ENCODE measurements at places on chromosomes 3 and 15. TPM values are rescaled to one million over a fixed set of nuclear protein-coding genes. Genes with fewer than 3 reads are reported as not detected.

GRCh38 chr15:99564221-99565048 is 1.3 kb upstream of the MEF2A start:
- DNase-seq: no peak

DNA sequence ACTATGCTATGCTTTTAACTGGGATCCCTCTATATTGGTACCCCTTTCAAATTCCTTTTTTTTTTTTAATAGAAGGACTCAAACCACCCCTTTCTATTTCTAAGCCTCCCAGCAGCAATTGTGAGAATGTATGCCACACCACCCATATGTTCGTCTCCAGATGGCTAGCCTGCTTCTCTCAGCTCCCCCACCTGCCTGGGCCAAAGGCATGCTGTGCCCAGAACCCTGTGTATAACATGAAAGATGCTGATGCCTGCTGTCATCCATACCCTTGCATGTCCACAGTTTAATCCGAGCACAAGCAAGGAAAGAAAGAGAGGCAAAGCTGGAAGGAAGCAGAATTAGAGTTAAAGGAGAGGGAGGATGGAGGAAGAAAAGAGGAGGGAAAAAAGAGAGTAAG is 159.5 kb upstream of the CNTN6 start:
- no peak for DNase-seq

DNA sequence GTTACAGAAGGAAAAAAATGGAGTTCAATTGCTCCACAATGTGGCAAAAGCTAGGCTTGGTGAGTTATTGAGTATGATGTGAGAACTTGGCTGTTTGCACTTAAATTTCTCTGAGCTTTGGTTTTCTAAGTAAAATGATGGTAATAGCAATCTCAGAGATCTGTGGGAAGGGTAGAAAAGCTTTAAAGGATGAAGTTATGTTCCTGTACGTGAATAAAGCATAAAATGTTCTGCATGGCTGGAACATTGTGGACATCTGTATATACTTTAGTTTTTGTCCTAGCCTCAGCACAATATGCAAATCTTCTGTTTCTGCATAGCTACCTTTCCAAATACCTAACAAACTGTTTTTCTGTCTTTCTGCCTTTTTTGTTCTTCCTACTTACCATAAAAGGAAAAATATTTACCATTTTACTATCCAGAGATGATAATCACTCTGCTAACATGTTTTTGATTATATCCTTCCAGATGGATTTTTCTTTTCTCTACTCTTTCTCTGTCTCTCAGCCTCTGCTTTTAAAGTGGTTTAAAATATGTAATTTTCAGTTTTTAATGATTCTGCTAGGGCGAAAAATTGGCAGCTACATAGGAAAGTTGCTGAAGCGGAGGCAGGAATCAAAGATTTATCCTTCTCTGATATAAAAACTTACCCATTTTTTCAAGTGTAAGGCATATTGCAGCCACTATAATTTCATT is 188.1 kb downstream of the FNDC3B start:
- DNase-seq: no peak

DNA sequence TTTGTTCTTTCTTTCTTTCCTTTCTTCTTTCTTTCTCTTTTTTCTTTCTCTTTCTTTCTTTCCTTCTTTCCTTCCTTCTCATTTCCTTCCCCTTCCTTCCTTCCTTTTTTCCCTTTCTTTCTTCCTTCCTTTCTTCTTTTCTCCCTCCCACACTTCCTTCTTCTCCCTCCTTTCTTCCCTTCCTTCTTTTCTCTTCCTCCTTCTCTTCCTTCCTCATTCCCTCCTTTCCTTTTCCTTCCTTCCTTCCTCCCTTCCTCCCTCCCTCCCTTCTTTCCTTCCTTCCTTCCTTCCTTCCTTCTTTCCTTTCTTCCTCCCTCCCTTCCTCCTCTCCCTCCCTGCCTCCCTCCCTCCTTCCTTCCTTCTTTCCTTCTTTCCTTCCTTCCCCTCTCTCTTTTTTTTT is 755.7 kb upstream of the GRM7 start:
- no peak for DNase-seq

- peak; percentile 74 for DNase-seq
Measured at GRCh38 chr15:70339571-70340493, 242.1 kb upstream of the TLE3 start.

RARRES1 gene
- polyA plus RNA-seq: 2.4 TPM

Measured in aorta (tissue), 5 donors.